ENCODE measurements at places on chromosomes 7 and 10.

DNA sequence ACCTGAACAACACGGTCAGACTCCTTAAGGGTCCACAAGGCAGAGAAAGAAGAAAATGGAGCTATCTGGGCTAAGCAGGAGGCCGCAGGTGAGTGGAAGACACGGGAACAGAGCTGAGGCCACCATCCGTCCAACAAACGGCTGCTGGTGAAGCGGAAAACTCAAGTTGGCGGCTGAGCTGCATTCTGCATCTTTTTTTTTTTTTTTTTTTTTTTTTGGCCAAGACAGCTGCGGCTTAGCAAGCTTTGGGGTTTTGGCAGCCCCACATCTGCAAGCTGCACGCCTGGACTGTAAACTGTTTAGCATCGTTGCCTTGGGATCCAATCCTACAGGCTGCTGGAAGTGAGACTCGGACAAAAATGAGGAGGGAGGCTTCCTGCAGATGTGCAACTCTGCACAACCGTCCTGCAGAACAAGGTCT is 37.4 kb downstream of the RGS10 start:
- DNase-seq, result no peak

GRCh38 chr7:1807821-1808600 is 137.9 kb downstream of the ELFN1 start:
- DNase-seq, result no peak

DNA sequence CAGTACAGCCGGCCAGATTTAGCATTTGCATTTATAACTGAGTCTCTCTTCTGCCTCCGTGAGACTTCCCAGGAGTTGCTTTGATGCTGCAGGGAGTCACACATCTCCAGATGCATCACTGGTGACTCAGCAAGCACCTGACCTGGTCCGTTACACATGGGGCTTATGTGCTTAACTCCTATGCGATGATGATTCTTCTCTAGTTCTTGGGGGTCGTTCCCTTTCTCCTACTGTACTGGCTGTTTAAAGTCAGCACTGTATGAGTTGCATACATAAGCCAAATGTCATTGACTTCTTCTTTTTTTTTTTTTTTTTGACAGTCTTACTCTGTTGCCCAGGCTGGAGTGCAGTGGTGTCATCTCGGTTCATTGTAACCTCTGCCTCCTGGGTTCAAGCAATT is 13.0 kb upstream of the AKR1E2 start:
- DNase-seq, result no peak

DNA sequence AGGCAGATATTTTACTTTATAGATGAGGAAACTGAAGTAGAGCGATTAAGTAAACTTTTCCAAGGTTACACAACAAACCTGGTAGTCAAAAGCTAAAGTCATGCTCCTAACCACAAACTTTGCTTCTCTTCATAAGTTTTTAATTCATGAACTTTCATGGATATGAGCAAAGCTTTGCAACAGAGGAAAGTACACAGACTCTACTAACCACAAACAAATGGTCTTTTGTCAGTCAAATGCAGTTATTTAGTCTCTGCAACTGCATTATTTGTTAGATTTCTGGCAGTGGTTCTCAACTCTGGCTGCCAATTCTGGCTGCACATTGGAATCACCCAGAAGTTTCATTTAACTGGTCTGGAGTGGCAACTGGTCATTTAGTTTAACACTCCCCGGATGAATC is 140.6 kb upstream of the TMEM168 start:
- DNase-seq, result no peak

DNA sequence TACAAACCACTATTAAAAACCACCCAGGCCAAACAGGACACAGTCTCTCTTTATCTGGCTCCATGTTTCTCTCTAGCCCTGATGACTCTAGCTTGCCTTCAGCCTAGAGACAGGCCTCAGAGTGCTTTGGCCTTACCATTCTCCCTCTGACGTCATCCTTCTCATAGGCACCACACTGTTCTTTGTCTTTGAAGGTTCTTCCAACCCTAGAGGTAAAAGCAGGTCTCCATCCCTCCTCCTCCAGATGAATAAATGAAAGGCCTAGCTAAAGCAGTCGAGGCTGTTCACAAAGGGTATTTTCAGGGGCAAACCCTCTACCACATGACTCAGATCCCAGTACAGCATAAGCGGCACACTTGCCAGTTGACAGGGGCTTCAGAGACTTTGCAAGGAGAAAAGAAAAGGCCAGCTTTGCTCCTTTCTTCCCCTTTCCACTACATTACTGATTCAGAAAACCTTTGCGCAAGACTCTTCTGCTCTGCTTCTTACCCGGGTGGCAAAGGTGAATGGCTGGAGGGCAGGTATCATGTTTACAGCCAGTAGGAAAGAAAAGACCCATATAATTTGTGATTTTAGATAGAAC is 14.8 kb downstream of the NFE2L3 start:
- no peak for DNase-seq

DNA sequence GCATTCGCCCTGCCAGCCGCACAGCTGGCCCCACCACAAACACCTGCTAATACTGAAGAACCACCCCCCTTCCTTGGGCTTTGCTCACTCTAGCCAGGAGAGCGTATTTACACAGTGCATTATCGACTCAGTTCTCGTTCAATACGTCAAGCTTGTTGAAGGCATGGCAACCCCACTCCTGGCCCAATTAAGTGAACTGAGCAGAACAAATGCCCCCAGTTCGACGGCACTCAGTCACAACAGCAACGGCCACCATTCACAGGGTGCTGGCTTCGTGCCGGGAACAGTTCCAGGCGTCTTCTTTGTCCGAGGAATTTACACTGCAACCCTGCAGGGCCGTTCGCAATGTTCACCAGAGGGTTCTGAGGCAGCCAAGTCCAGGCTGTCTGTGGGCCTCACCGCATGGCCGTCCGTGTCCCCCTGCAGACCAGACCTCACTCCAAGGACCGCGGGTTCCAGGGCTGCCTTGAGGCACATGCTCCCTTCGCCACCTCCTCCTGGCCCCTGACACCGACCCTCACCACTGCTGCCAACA is 175.3 kb downstream of the DIP2C start:
- DNase-seq, result no peak

GRCh38 chr7:148556892-148557291 is 33.7 kb upstream of the C7orf33 start:
- no peak for DNase-seq

GRCh38 chr10:22049635-22050034 is 46.1 kb upstream of the DNAJC1 start:
- DNase-seq, result no peak

DNA sequence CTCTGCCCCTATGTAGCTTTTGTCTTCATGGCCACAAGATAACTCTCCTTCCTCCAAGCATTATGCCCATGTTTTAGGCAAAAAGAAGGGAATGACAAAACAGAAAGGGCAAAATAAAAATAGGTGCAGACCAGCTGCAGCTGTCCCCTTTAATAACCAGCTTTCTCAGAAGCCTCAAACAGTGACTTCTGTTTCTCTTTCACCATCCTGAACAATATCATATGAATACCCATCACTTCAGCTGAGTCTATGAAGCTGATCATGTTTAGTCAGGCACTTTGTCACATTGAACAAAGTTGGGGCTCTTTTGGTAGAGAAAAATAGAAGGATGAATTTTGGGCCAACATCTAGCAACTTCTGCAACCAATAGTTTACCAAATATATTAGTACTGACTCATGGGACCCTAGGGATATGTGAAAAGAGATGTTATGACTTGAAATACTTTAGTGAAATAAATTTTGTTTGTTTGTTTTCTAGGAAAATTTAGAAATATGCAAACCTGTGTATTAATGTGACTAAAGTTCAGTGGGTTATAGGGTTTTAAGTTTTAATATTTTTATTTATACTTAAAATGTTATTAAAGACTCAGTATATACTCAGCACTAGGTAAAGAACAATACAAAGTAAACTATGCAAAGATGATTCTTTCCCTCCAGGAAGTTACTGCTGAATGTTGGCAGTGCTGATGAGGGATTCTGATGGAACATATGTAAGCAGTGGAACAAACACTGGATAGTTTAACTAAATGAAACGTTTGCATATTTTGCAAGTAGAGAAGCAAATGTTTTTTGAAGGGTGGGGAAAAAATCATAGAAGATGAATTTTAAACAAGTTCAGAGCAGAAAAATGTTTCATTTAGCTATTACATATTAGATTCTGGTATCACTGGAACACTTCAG is 133.7 kb downstream of the FOXP2 start:
- no peak for DNase-seq

- no peak for DNase-seq
Measured at GRCh38 chr7:69619635-69620034, 21.4 kb downstream of the AUTS2 start.

DNA sequence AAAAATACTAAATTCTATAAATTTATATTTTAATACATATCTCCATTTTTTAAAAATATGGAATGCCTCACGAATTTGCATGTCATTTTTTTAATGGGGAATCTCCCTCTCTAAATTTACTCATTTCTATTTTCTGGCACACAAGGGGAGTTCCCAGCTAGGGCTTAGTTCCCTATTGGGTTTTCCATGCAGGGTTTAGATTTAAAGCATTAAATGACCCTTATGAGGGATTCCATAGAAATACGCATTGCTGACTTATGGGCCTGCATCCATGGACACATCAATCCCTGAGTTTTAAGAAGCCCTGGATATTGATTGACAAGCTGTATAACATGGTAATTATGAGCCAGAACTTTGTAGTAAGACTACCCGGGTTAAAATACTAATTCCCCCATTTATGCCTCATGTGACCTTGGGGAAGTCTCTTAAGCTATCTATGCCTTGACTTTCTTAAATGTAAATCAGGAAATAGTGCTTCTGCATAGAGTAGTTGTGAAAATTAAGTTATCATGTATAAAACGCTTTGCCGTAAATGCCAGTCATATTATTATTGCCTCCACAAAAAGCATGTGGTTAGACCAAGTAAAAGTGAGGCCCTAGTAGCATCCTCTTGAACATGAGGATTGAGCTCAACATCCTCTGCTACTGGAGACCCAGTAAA is 78.8 kb upstream of the ANKRD1 start:
- no peak for DNase-seq

GRCh38 chr7:158077934-158078910 is 509.4 kb downstream of the PTPRN2 start:
- no peak for DNase-seq

DNA sequence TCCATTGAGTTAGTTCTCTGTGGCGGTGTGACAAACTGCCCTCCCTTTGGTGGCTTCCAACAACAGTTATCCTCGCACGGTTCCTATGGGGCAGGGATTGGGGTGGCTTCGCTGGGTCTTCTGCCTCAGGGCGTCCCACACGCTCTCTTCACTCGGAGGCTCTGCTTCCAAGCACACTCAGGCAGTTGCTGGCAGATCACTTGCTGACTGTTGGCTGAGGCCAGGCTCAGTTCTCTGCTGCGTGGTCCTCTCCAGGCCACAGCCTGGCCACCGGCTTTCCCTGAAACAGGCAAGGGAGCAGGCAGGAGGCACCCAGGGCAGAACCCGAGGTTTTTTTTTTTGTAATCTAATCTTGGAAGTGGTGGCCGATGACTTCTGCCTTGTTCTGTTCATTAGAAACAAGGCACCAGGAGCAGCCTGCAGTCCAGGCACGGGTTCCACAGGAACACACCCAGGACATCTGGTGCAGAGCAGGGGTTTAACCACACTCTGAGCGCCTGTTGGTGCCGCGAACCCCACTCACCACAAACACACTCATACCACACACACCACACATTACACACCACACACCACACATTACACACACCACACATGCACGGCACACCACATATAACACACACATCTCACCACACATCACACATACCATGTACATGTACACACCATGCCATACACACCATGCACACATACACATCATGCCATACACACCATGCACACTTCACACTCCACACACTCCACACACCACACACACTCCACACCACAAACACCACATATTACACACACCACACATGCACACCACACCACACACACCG is 112.2 kb downstream of the PTPN20 start:
- no peak for DNase-seq

DNA sequence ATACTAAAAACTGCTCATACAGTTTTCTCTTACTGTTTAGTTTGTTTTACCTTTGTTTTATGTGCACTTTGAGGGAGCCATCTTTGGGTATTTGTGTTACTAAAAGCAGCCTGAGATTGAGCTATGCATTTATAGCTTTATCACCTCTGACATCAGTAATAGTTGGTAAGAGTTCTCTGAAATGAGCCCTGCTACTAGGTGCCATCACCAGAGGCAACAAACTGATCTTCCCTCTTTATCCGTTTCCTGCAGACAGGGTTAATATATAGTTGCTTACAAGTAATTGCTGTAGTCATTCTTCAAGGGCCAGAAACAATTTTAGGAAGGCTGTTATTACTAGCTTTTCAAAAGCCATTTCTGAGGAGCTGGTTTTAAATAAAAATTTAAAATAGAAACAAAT is 49.1 kb downstream of the KIF20B start:
- DNase-seq, result no peak

DNA sequence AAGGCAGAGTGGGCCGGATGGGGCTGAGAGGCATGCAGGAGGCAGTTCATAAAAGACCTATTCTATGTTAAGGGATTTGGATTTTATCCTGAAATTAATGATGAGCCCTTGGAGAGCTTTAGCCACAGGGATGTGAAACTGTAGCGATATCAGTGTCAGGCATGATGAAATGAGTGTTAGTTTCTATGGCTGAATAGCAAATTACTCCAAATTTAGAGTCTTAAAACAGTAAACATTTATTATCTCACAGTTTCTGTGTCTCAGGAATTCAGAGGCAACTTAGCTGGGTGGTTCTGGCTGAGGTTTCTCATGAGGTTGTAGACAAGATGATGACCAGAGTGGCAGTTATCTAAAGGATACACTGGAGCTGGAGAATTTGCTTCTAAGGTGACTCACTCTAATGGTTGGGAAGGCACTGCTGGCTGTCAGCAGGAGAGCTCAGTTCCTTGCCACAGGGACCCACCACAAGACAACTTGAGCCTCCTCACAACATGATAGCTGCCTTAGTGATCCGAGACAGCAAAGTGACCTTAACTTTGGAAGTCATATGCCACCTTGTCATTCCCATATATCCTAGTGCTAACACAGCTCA is 36.7 kb upstream of the SFTPD start:
- DNase-seq, result no peak

DNA sequence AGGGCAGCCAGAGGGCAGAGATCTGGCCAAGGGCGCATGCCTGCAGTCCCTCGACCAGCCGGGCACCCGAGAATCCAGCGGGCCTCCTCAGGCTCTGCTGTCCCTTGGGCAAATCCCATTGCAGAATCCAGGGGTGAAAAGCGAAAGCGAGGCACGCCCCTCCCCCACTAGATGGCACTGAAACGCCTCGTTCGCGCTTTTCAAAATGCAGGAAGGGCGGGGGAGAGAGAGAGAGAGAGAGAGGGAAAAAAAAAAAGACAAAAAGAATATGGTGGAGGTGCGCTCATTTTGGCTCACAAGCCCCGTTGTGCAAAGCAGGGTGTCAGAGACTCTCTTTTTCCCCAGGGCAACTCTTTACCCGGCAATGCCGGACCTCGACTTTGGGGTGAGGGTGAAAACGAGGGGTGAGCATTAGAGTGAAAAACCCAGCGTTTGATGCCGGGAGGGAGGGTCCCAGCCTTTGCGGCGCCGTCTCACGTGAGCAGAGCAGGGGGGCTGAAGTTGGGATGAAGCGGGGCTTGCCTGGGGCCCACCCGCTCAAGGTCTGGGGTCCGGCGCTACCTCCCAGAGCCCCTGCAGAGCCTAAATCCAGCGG is 2.5 kb upstream of the TMEM178B start:
- DNase-seq, result no peak

- no peak for DNase-seq
Measured at GRCh38 chr10:71344993-71345480, 26.0 kb downstream of the SLC29A3 start.

- no peak for DNase-seq
Measured at GRCh38 chr7:155104913-155105312, 34.8 kb downstream of the HTR5A start.
